IPS DF 6.9 (cell line): ENCODE measurements at places on chromosomes 11 and 22.

- DNase-seq, result peak; percentile 52
These were observed 56.0 kb downstream of the DCUN1D5 start for GRCh38 chr11:103035791-103036434.

- DNase-seq, result no peak
These were observed 136.0 kb downstream of the C11orf58 start for GRCh38 chr11:16874275-16874975.

GRCh38 chr22:22756109-22756508, 111.7 kb downstream of the GGTLC2 start:
- no peak for DNase-seq

DNA sequence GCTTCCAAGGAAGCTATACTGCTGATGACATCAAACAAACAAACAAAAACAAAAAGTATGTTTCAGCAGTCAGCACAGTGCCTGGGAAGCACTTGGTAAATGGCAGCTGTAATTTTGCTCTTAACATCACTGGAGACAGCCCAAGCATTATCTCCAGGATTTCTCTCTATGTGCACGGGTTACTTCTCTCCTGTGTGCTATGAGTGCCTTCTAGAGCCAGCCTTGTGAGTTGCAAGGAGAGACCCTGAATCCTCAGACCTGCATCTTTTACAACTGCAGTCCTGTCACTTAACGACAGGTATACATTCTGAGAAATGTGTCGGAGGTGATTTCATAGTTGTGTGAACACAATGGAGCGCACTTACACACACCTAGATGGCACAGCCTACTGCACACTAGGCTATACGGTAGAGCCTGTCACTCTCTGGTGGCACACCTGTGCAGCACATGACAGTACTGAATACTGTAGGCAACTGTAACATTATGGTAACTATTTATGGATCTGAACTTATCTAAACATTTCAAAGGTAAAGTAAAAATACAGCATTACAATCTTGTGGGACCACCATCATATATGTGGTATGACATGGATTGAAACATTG, 662.5 kb upstream of the B3GAT1 start:
- no peak for DNase-seq

DNA sequence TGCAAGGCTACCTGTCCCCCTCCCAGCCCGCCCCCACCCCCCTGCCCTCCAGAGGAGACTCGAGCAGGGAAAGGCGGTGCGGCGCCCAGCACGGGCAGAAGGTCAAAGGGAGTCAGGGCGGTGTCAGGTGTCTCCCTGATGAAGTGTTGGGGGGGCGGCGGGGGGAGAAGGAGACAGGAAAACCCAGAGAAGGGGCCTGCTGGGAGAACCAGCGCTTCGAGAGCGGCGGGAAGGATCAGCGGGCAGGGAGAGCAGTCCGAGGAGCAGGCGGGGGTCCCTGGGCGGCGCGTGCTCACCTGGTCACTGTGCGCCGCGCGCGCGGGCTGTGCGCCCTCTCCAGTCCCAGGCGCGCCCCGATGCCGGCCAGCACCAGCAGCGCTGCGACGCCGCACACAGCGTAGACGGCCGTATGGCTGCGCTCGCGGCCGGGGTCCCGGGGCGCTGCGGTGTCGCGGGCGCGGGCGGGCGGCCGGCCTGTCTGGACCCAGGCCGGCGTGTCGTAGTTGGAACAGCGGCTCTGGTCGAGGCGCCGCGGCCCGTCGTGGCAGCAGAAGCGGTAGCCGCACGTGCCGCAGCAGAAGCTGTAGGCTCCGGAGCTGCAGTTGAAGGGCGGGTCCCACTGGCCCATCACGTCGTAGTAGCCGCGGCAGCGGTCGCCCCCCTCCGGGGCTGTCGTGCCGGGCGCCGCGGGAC, 886 bp downstream of the SHISA8 start:
- no peak for DNase-seq

- no peak for DNase-seq
These were observed 12.3 kb downstream of the MYRF start for GRCh38 chr11:61764606-61765260.

DNA sequence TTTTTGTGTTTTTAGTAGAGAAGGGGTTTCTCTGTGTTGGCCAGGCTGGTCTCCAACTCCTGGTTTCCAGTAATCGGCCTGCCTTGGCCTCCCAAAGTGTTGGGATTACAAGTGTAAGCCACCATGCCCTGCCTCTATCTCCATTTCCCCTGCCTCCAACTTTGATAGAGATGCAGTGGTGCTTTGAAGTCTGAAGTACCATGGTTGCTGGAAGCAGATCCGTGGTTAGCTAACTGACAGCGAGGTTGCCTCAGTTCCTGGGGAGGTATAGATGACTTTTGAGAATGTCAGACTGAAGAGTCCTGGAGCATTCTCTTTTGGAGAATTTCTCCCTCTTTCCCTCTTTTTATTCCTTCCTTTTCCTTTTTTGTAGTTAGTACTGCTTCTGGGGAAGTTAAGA, 111.5 kb upstream of the RRM1 start:
- no peak for DNase-seq

GRCh38 chr22:44204739-44205515, 24.2 kb downstream of the PARVG start:
- no peak for DNase-seq

DNA sequence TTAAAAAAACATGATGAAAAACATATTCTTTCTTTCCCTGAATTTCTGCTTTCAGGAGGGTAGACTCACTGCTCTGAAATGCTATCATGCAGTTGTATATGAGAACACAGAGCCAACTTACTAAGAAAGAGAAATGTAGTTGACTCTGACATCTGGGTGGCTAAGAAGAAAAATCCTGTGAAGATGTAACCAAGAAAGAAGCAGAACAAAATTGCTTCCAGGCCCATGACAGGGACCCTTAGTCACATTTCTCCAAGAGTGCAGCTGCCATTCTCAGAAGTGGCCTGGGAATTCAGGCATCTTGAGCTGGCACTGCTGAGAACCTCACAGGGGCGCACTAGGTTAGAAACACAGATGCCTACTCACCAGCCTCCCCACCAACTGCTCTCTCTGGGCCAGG, 73.6 kb downstream of the RPL27A start:
- no peak for DNase-seq

- peak; percentile 60 for DNase-seq
These were observed 217.0 kb downstream of the DYNC2H1 start for GRCh38 chr11:103326070-103326794.

DNA sequence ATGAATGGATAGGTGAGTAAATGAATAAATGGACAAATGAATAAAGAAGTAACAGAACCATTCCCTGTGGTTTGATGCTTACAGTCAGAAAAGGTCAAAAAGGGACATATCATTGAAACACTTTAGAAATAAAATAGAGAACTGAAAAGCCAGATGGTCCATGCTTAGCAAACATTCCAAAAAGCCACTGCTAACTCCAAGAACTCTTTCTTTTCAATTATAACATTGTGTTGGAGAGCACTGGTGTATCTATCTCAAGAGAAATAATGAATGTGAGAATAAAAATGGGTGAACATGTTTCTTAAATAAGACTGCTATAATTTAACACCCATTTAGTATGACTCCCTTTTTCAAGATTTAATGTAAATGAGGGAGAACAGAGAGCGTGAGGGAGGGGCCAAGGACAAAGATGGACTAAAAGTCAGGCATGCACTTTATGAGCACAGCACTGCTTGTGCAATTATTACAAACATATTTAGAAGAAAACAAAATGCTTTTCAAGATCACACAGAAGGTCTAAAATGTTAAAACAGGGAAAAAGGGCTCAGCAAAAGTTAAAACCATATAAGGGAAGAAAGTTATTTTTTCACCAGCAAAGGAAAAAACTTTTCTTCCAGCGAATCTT, 224.3 kb upstream of the PITPNB start:
- no peak for DNase-seq

DNA sequence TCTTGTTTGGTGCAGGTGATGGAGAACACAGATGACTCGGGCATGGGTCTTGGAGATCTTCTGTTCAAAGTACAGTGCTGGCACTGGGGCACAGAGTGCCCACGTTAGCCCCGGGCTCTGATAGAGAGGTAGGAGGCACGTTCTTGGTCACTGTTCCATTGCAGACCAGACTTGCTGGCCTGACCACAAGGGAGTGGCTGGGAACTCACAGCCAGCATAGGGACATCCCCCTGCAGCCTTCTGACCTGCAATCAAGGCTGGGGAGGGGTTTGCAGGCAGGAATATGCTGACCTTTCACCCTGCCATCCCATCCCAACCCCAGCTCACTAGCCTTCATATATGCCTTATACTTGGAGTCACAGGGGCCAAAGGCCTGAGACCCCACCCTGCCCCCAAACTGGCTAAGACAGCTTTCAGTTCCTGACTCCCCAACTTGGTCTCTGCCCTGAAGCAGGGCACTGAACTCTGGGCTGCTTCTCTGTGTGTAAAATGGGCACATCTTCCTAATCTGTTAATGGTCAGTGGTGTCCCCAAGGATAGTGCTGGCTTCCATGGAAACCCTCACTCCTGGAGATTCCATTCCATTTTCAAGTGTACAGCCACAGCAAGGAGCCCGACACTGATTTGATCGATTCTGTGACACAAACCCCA, 4.6 kb downstream of the MRPL49 start:
- DNase-seq, result no peak

GRCh38 chr11:119906376-119906775, 177.4 kb upstream of the NECTIN1 start:
- DNase-seq, result no peak

DNA sequence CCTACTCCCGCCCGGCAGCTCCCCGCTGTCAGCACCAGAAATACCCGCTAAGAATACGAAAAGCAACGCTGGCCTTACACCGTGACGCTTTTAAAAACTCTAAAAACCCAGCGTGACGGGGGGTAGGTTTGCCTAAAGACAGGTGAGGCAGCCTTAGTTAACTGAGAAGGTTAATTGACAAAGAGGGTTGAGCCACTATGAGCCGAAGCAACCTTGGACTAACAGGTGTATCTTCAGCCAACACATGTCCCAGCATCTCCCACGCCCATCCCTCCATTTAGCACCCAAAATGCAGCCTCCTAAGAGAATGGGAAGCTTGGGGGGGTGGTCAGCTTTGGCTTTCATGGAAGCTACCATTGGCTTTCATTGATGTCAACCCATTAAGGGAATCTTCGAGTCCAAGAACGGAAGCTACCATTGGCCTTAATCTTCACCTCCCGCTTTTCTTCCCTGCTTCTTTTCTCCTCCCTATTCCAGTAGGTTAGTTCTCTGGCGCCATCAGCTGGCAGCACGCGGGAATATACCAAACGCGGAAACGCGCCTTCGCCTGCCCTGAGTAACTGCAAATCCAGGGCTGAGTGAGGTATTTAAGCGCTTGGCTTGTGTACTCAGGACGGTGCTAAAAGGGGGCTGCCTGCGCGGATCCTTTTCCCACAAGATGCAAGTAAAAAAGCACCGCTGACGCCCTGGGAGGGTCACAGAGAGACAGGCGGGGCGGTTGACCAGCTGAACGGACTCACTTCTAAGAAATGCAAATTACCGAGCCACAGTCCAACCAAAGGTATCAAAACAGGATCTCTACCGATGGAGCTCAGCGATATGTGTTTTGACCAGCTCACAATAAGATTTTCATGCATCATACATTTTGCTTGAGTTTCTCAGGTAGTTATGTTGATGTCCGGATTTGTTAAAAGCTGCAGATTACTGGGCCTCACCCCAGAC, 38.5 kb upstream of the GLYATL1 start:
- peak; percentile 91 for DNase-seq
